Right hindlimb (tissue), 1 donor: ENCODE measurements at places on chromosomes 3 and 15.

DNA sequence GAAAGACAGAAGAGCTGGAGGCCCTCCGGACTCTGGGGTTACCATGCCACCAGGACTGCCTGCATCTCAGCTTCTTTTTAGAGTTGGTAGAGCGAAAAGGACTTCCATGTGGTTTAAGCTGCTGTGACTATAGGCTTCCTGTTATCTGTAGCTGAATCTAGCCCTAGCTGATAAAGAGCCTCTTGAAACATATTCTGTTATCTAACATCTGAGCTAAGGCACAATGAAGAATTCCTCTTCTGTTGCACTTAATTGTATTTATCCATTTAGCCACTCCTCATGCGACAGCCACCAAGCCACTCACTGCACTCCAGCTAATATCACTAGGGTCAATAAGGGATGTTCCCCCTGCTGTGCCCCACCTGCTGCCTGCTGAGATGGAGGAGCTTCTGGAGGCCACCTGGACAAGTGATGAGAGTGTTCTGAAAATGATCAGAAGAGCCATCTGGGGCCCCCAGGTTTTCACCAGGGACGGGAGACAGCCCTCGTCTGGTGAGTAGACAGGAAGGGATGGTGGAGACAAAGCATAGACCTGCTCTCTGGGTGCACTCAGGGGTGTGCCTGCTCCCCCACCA, 94.6 kb upstream of the PLXNA1 start:
- DNase-seq, result no peak

GRCh38 chr3:1798711-1799405, 299.8 kb upstream of the CNTN4 start:
- no peak for DNase-seq

GRCh38 chr3:151016478-151016795, 43.9 kb upstream of the CLRN1 start:
- no peak for DNase-seq

DNA sequence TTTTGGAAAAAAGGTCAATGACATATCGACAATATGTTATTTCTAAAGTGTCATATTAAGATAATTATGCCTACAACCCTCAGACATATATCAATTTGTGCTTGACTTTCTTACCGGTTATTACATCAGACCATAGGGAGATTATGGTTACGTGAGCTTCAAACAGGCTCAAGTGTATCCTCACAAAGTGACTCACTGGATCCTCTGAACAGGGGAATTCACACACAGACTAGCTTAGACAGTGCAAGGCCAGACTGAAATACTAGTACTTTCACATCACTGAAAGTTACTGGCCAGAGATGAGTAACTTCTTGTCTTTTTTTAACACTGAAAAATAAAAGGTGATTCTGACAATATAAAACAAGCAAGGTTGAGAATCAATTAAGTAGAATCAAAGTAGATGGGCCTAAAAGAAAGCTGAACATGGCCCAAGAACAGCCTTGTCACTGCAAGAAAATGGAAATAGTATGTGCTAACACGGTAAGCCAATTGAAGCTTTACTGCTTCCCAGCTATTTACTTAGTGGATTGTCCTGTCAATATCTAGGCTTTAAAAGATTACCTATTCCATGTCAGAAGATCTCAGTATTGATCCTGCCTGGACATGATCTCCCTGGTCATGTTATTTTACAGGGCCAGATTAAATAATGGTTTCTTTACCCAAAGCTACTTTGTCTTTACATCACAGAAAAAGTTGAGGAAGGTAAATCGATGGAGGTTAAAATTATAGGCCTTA, 848.6 kb downstream of the ROBO1 start:
- no peak for DNase-seq

DNA sequence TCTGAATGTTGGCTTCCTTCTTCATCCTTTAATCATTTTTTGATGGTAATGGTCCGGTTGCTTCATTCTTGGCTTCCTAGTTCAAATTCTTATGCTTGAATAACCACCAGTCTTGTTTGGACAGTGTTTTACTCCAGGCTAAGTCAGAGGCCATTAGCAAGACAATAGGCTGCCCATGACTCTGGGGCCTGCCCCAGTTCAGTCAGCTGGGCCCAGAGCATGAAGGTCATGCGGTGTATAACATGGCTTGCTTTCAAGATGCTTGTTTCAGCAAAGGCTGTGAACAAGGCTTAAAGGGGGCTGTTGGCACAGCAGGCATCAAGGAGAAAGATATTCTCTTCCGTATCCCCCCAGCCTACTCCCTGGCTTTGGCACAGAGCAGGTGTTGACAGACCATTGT, 13.7 kb downstream of the TM4SF18 start:
- no peak for DNase-seq

DNA sequence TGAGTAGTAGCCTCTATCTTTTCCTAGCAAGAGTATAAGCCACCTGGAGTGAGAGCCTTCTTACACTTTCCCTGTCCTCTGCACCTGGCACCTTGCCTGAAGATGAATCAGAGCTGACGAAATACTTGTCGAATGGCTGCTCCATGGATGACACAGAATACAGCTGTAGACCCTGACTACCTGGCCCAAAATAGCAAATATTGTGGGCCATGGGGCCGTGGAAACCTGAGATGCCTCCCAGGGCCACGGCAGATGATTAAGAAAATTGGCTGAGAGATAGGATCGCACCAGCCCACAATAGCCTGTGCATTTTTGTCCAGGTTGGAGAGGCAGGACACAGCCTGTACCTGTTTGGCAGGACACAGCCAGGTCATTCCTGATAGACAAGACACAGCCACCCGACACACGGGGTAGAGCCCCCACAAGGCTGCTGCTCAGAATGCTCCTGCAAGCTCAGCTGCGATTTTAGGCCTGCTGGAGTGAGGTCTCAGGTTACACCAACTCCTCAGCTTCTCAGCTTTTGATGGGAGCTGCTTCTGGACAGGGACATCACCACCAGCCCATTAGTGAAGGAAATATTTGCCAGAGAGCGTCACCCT, 22.9 kb upstream of the TPM1 start:
- DNase-seq, result peak; percentile 59

DNA sequence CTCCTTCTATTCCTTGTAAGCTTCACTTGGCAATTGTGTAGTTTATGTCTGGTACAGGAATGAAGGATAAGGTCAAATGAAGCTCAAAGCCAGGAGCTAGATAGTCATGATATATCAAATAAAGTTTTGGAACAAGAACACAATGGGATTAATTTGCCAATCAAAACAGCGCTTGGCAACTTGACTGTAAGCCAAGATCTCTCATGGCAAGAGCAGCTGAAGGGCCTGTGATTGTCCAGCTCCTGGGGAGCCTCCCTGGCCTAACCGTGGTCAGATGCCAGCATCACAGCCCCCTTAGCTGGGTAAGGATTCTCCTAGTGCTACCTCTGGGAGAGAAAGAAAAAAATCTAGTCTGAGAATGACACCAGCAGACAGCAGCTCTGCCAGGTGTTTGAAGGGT, 97.2 kb downstream of the LIPC start:
- no peak for DNase-seq
